ENCODE measurements at places on chromosomes 6 and 20.

GRCh38 chr6:116697480-116697879, 16.5 kb downstream of the KPNA5 start:
- DNase-seq, result no peak

DNA sequence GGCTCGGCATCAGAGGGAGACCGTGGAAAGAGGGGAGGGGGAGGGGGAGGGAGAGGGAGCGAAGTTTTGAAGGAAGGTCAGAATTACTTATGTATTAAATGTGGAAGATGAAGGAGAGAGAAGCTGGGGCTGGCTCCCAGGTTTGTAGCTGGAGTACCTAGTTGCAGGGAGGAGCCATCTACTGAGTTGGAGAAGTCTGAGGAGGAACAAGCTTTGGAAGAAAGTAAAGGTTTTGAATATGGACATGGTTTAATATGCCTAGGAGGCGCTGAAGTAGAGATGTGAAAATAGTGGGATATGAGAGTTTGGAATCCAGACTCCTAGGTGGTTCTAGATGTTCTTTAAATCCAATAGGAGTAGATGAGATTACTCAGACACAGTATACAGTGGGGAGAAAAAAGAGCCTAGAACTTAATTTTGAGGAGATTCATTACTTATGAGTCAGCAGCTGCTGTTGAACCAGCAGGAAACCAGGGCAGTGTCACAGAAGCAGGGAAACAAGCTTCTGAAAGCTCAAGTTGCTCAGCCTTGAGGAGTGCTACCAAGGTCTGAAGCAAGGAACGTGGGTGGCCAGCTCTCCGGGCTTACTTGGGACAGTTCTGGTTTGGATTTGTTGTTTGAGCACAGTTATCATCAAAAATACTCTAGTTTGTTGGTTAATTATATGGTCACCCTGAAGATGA, 149.3 kb downstream of the UTRN start:
- DNase-seq, result peak; percentile 3

DNA sequence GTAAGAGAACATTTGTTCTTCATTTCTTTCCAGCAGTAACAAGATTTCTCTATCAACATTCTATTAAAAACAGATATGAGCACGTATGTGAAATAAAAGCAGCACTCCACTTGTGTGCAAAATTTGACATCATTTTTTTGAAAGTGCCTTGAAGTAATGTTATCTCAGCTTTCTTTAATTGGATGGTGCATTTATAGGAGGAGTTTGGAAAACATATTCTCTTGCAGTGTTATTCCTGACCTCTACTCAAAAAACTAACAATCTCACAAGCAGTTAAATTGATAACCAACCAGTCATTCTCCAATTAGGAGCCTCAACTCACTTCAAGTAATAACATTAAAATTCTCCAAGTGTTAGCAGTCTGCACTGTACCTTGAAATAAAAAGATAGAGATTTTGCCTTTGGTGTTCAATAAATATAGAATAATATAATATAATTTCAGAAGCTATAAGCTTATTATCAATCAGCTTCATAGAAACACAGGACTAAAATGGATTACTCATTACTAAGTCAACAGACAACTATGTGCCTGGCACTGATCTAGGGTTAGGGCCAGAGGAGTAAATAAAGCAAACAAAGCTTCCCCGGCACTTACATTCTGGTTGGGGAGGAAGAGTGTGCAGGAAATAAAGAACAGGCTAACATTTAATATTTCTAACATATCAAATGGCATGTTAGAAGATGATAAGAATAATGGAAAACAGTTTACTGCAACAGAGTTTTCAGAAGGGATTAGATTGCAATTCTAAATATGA, 149.0 kb upstream of the SGK1 start:
- no peak for DNase-seq

DNA sequence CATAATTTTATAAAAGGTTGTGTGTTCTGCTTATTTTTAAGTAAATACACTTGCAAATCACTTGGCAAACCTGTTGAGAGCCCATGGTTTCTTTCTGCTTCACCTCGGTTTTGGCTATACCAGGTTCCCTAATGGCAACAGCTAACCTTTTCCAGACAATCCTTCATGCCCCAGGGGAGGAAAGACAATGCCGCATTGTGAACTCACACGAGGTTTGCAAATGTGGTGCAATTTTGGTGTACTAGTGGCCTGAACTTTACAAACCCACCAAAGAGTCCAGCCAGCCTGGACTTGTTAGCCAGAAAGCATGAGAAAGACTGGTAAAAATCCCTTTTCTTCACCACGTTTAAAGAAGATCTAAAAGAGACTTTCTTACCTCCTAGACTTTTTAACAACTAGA, 84.8 kb upstream of the SOX4 start:
- no peak for DNase-seq

DNA sequence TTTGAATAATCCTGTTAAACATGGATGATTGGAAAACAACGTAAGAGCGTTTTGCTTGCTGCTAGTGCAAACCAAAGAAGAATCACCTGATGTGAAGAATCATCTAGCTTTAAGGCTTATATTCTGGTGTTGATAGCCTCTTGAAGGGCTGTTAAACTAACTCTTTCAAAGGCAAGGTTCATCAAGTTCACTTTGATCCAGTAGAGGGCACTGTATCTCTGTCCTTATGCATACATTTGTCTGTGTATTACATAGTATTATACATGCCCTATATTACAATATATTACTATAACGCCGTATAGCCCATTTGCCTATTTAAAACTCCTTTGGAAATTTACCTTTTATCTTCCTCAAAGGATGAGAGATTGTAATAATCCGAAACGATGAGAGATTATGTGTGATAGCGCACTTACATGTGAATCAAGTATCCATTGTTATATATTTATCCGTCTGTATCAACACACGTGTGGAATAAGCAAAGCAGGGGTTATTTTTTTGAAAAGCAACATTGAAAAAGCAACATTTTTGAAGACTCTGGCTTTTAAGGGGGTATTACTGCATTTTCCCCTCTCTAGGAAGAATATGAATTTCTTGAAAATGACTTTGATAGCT, 50.8 kb upstream of the NRN1 start:
- DNase-seq, result peak; percentile 4

DNA sequence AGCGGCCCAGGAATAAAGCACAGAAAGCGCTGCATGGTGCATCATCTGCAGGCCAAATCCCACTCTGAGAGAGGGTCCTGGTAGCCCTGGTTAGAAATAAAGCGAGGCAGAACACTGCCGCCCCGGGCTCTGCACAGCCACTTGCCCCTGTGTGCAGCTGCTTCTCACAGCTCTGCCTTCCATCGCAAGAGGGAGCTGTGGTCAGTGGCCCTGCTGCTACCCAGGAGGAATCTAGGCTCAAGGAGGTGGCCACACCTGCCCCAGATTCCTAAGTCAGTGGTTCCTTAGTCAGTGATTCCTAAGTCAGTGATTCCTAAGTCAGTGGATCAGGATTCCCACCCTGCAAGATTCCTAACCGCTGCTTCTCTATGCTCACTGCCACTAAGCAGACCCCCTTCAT, 8.8 kb downstream of the CDH4 start:
- DNase-seq, result no peak

- no peak for DNase-seq
Observed at GRCh38 chr6:4388675-4389074, 253.3 kb upstream of the ECI2 start.

- DNase-seq, result no peak
Observed at GRCh38 chr20:47111576-47111975, 216.9 kb downstream of the EYA2 start.

- DNase-seq, result no peak
Observed at GRCh38 chr6:88143421-88144157, 22.6 kb downstream of the CNR1 start.

Data from Calu3 (cell line).